ENCODE measurements at places on chromosomes 13 and 19.

DNA sequence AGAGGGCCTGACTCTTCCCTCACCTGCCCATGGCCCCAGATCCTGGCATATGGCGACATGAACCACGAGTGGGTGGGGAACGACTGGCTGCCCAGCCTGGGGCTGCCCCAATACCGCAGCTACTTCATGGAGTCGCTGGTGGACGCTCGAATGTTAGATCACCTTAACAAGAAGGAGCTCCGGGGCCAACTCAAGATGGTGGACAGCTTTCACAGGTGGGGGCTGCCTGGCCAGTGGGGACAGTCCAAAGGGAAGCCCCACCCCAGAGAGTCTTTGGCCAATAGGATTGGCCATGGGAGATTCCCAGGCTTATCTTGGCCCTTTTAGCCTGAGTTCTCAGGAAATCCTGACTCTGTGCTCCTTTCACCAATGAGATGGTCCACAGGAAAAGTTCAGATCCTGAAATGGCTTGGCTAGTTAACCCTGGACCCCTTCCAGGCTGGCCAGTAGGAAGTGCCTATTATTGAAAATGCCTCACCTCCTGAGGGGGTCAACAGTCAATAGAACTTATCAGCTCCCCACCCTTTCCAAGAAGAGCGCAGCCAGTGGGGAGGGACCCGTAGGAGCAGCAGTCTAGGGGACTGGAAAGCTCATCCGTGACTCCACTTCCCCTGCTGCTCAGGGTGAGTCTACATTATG, 7.0 kb downstream of the HRC start:
- H3K27me3 ChIP-seq: peaks cover 85% of the 10 kb centered on the region
- peaks cover 4% of the 10 kb centered on the region for H3K36me3 ChIP-seq
- peaks cover 41% of the 10 kb centered on the region for H3K4me1 ChIP-seq
- no peak for ATAC-seq
- H3K4me3 ChIP-seq: peak overlapping the region; percentile 58
- H3K27ac ChIP-seq: no peak overlapping the region

- H3K27me3 ChIP-seq: no peaks in the 10 kb centered on the region
- no peak overlapping the region for H3K27ac ChIP-seq
- H3K4me3 ChIP-seq: no peak overlapping the region
Observed at GRCh38 chr19:37452500-37453245, 14.6 kb downstream of the ZNF569 start.

DNA sequence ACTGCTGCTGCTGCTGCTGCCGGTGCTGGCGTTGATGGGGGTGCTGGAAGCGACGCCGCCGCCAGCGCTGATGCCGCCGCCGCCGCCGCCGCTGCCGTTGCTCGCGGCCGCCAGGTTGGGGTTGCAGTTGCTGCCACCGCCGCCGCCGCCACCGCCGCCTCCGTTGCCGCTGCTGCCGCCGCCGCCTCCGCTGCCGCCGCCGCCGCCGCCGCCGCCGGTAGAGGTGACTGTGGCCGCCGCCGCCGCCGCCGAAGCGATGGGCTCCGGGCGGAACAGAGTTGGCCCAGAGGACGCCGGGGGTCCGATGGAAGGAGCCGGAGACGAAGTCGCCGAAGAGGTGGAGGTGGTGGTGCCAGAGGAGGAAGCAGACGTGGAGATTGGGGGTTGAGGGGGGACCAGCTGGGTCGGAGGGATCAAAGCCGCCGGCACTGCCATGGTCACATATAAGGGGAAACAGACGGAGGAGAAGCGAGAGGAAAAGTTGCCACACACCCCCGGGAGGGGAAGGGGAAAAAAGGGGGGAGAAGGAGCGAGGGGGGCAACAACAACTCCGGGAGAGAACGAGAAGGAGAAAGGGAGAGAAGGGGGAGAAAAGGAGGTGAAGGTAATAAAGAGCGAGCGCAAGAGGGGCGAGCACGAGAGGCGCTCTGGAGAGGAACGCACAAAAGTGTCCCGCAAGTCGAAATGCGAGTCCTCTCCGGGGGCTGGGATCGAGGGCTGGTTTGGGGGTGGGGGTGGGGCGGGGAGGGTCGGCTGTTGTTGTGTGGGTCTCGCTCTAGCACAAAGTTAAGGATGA, 471 bp downstream of the DACH1 start:
- H3K27ac ChIP-seq: no peak overlapping the region
- peaks cover 60% of the 10 kb centered on the region for H3K27me3 ChIP-seq
- ATAC-seq: no peak

- no peaks in the 10 kb centered on the region for H3K27me3 ChIP-seq
- no peaks in the 10 kb centered on the region for H3K4me1 ChIP-seq
- no peak overlapping the region for H3K27ac ChIP-seq
- ATAC-seq: no peak
- no peak overlapping the region for H3K4me3 ChIP-seq
- H3K36me3 ChIP-seq: no peaks in the 10 kb centered on the region
Observed at GRCh38 chr13:88429862-88430261, 758.7 kb downstream of the SLITRK5 start.

DNA sequence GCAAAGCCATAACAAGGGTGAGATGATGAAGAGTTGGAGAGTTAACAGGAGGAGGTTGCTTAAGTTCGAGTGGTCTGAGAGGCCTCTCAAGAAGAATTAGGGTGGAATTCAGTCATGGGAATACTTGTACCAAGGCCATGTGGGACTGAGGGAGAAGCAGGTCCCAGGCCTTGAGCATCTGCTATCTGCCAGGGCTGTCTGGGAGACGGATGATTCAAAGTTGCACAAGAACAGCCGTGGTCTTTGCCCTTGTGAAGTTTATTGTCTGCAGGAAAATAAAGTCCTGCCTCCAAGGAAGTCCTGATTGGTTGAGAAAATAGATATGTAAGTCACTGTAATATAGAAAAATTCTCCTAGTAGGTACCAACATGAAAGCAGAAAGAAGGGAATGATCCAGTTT, 178.8 kb upstream of the RFC3 start:
- H3K27me3 ChIP-seq: no peaks in the 10 kb centered on the region
- peak overlapping the region; percentile 34 for H3K27ac ChIP-seq
- peaks cover 32% of the 10 kb centered on the region for H3K4me1 ChIP-seq
- H3K4me3 ChIP-seq: no peak overlapping the region
- no peaks in the 10 kb centered on the region for H3K36me3 ChIP-seq

- no peak for ATAC-seq
- H3K36me3 ChIP-seq: no peaks in the 10 kb centered on the region
- no peaks in the 10 kb centered on the region for H3K4me1 ChIP-seq
- H3K27ac ChIP-seq: no peak overlapping the region
Observed at GRCh38 chr19:51272183-51272810, 21.4 kb downstream of the SIGLECL1 start.

DNA sequence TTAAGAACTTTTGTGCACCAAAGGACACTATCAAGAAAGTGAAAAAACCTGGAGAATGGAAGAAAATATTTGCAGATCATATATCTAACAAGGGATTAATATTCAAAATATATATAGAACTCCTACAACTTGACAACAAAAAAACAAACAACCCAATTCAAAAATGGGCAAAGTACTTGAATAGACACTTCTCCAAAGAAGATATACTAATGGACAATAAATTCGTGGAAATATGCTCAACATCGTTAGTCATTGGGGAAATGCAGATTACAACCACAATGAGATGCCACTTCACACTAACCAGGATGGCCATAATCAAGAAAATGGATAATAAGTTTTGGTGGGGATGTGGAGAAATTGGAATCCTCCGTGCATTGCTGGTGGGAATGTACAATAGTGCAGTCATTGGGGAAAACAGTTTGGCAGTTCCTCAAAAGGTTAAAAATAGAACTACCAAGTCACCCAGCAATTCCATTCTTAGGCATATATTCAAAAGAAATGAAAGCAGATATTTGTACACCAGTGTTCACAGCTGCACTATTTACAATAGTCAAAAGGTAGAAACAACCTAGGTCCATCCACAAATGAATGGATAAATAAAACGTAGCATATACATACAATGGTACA, 2.2 kb upstream of the LSR start:
- peaks cover 39% of the 10 kb centered on the region for H3K4me1 ChIP-seq
- H3K27ac ChIP-seq: no peak overlapping the region
- no peaks in the 10 kb centered on the region for H3K27me3 ChIP-seq
- H3K4me3 ChIP-seq: no peak overlapping the region

- H3K4me1 ChIP-seq: peaks cover 80% of the 10 kb centered on the region
- no peak for ATAC-seq
- no peaks in the 10 kb centered on the region for H3K27me3 ChIP-seq
- H3K27ac ChIP-seq: peak overlapping the region; percentile 83
- H3K36me3 ChIP-seq: peaks cover 5% of the 10 kb centered on the region
- H3K4me3 ChIP-seq: no peak overlapping the region
Observed at GRCh38 chr19:38692458-38693379, 45.3 kb downstream of the ACTN4 start.

- no peaks in the 10 kb centered on the region for H3K36me3 ChIP-seq
- no peak for ATAC-seq
- H3K4me1 ChIP-seq: no peaks in the 10 kb centered on the region
Observed at GRCh38 chr13:98693756-98694155, 58.7 kb downstream of the SLC15A1 start.

- no peak overlapping the region for H3K27ac ChIP-seq
- no peak for ATAC-seq
- H3K27me3 ChIP-seq: no peaks in the 10 kb centered on the region
- H3K36me3 ChIP-seq: no peaks in the 10 kb centered on the region
- H3K4me3 ChIP-seq: no peak overlapping the region
Observed at GRCh38 chr13:39370554-39370953, 232.4 kb downstream of the LHFPL6 start.

- H3K4me1 ChIP-seq: no peaks in the 10 kb centered on the region
- ATAC-seq: no peak
- H3K27ac ChIP-seq: no peak overlapping the region
- H3K36me3 ChIP-seq: peaks cover 53% of the 10 kb centered on the region
Observed at GRCh38 chr19:36151144-36152018, 866 bp downstream of the COX7A1 start.

DNA sequence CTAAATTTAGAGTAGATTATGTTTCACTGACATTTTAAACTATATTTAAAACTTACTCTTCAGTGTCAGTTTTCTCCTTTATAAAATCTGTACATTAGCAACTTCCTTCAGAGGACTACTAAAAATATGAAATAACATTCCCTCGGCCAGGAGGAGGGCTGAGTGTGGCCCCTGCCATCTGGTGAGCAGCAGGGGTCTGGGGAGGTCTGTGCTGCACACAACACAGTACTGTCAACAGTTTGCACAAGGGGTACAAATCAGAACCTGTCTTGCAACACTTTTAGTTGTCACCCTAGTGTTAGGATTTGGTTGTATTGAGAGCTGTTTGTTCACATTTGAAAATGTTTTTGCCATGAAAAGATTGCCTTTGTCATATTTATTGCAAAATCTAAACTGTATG, 48.9 kb downstream of the TPP2 start:
- no peaks in the 10 kb centered on the region for H3K27me3 ChIP-seq
- no peaks in the 10 kb centered on the region for H3K4me1 ChIP-seq
- peaks cover 42% of the 10 kb centered on the region for H3K36me3 ChIP-seq
- H3K4me3 ChIP-seq: no peak overlapping the region
- no peak overlapping the region for H3K27ac ChIP-seq

DNA sequence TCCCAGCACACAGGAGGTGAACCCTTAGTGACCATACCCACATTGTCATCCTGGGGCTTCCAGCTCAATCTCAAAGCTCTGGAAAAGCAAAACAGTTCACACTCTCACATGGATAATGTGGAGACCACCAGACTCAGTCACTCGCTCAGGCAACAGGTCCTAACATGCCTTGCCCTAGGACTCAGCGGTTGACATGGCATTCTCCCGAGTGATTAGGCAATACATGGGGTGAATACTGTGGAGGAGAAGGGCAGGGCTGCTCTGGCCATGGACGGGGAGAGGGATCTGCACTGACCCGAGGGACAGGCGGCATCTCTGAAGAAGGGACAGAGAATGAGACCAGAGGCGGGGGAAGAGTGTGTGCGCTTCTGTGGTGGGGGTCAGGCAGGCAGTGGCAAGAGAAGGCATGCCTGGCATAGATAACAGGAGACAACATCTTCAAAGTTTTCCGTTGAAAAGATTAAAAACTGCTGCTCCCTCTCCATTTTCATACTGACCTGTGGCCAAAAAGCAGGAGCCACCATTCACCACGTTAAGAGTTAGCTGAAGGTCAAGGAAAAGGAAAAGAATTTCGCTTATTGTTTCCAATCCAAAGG, 44.5 kb upstream of the EPHX3 start:
- no peaks in the 10 kb centered on the region for H3K27me3 ChIP-seq
- no peak overlapping the region for H3K4me3 ChIP-seq
- peaks cover 85% of the 10 kb centered on the region for H3K4me1 ChIP-seq
- H3K27ac ChIP-seq: peak overlapping the region; percentile 50

DNA sequence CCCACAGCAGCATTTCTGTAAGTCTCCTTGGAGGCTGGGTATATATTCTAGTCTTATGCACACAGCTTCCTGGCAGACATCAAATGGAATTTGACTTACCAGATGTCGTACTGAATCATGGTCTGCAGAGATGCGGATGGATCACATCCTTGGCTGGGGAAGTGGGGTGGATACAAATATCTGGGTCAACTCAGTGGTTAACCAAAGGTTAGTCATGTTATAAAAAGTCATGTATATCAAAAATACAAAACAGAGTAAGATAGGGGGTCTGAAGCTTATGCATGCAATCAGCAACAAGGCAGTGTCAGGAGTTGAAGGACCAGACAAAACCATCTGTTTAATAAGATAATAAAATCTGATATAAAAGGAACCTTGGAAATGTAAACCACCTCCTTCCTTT, 61.9 kb downstream of the WASF3 start:
- H3K36me3 ChIP-seq: peaks cover 4% of the 10 kb centered on the region
- ATAC-seq: no peak
- no peak overlapping the region for H3K4me3 ChIP-seq
- peaks cover 9% of the 10 kb centered on the region for H3K27me3 ChIP-seq
- no peak overlapping the region for H3K27ac ChIP-seq
- no peaks in the 10 kb centered on the region for H3K4me1 ChIP-seq

- H3K36me3 ChIP-seq: peaks cover 12% of the 10 kb centered on the region
- no peak for ATAC-seq
- no peak overlapping the region for H3K27ac ChIP-seq
- H3K4me3 ChIP-seq: peak overlapping the region; percentile 71
Observed at GRCh38 chr19:31348481-31349159, 616 bp downstream of the TSHZ3 start.

- H3K27ac ChIP-seq: no peak overlapping the region
- peaks cover 46% of the 10 kb centered on the region for H3K4me1 ChIP-seq
- no peak for ATAC-seq
- H3K27me3 ChIP-seq: no peaks in the 10 kb centered on the region
- H3K4me3 ChIP-seq: no peak overlapping the region
Observed at GRCh38 chr13:27634791-27635190, 13.1 kb downstream of the POLR1D start.

GRCh38 chr13:112668924-112669323, 20.9 kb upstream of the ATP11A start:
- H3K36me3 ChIP-seq: no peaks in the 10 kb centered on the region
- H3K4me3 ChIP-seq: no peak overlapping the region
- no peak for ATAC-seq

Data from stimulated activated memory B cell treated with anti-CD40 and anti-IgM and Interleukin-4, amounts not matched to agents 10 μg/mL and 1 μg/mL and 100 μg/mL, for 72 hours (primary cell).